ENCODE measurements at places on chromosomes 3 and 15.

- DNase-seq, result no peak
Observed at GRCh38 chr15:63663906-63664305, 66.7 kb downstream of the FBXL22 start.

DNA sequence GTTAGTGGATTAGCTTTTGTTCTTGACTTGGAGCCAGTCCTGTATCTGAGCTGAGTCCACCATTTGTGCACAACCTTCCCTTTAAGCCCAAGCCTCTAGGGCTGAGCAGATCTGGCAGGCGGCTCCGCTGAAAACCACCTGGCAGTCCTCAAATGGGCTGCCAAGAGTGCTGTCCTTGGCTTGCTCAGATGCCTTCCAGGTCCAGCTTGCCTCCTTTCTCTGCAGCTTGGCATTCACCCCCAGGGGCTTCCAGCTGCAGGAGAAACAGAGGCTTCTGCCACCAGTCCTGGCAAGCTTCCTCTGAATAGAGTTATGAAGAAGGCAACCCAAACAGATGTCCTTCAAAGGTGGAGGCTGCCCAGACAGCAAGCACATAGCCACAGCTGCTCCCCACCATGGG is 96.7 kb downstream of the LRTM1 start:
- no peak for DNase-seq

GRCh38 chr15:50108461-50108860 is 10.6 kb downstream of the ATP8B4 start:
- no peak for DNase-seq

- no peak for DNase-seq
Observed at GRCh38 chr3:186979852-186980251, 49.5 kb downstream of the ST6GAL1 start.

DNA sequence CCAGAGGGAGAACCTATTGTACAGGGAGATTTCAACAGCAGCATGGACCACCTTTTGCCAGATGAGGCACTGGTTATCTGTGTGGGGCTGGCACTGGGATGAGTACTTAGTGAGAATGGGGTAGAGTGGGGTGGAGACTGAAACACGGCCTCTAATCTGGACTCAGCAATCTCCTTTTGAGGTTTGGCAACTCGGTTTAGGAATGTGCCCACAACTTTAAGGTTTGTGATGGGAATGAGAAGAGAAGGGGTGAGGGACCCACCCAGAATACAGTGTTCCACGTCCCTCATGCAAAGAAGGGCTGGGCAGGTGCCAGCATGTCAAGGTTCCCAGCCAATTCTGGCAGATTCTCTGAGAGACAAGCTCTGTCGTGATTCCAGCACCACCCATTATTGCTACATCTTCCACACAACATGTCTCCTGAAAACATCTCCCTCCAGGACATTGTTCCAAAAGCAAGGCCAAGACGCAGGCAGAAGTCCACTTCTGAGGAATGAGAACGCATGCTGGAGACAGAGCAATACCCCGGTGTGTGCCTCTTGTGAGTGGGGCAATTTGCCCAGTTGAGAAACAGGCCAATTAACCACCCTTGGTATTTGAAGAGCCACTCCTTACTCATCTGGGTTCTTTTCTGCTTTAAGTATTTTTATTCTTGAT is 37.5 kb upstream of the CCR4 start:
- peak; percentile 65 for DNase-seq

GRCh38 chr15:70382762-70383458 is 285.2 kb upstream of the TLE3 start:
- DNase-seq, result no peak

DNA sequence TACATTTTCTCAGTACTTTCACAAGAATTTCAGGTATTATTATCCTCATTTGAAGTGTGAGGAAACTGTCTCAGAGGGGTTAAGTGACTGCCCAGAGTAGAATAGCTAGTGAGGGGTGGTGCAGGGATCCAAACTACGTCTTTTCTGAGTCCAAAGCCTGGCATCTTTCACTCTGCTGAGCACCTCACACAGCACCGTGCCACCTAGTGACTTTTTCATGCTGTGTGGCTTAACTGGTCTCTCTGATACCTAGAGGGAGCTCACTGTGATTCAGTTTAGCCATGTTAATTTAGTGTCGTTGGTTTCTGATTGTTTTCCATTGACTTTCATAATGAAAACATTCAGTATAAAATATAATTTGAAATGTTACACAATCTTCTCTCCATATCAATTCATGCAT is 91.4 kb upstream of the NLGN1 start:
- DNase-seq, result no peak

GRCh38 chr3:190855151-190855550 is 7.3 kb downstream of the GMNC start:
- no peak for DNase-seq

DNA sequence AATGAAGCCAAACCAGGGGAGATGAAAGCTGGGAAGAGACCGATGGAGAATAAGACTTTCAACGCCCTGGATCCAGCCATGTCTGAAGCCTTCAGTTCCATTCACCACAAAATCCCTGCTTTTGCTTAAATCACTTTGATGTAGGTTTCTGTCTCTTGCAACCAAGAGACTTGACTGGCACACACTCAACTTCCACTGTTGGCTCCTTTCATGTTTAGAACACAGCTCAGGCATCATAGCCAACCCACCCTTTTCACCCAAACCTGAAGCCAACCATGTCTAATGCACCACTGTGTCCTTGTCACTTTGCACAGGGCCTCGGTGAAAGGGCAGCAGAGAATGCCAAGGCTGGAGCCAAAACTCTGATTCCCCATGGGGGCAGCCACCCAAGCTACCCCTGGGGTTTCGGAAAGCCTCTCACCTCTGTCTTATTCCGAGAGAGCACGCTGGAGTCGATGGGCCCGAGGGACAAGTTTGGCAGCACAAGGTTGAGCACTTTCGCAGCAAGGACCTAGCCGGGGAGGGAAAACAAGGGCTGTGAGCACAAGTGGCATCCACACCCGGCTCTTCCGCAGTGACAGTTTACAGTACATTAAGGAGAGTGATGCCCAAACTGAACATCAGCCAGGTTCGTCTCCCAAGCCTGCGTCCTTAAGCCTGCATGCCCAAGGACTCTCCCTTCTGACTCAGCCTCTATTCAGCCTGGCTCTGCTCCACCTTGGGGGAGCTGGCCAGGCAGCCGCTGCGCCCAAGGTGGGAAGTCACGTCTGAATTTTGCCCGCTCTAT is 37.6 kb downstream of the ABTB1 start:
- DNase-seq, result no peak

DNA sequence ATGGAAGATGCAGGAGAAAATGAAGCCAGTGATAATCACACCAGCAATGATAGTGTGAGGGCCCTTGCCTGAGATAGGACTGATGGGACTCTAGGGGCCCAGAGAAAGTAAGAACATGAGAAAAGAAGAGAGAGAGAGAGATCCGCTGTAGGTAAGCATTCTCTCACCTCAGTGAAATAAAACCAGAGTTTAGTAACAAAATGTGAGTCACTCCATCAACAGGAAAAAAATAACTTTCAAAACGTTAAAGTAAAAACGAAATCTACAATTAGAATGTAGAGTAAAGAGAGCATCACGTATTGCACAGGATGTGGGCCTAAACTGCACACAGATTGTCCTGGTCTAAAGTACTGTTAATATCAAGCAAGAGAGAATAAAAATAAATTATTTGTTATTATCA is 6.8 kb upstream of the PRSS50 start:
- DNase-seq, result no peak

- DNase-seq, result no peak
Observed at GRCh38 chr3:179949412-179949811, 87.3 kb downstream of the PEX5L start.

- no peak for DNase-seq
Observed at GRCh38 chr3:78087134-78087533, 1047.2 kb downstream of the ROBO2 start.

- DNase-seq, result no peak
Observed at GRCh38 chr3:112736386-112736785, 95.4 kb upstream of the CCDC80 start.

- DNase-seq, result no peak
Observed at GRCh38 chr3:125356140-125357026, 18.7 kb downstream of the ZNF148 start.

- no peak for DNase-seq
Observed at GRCh38 chr15:36370051-36370730, 209.2 kb upstream of the CDIN1 start.

GRCh38 chr3:68032209-68032608 is 377.8 kb upstream of the SUCLG2 start:
- DNase-seq, result no peak

GRCh38 chr3:131216330-131216729 is 165.2 kb upstream of the NUDT16 start:
- no peak for DNase-seq

- peak; percentile 7 for DNase-seq
Observed at GRCh38 chr3:142022381-142022780, 127.0 kb downstream of the TFDP2 start.

- no peak for DNase-seq
Observed at GRCh38 chr3:53823956-53824657, 22.1 kb downstream of the CHDH start.

- DNase-seq, result peak; percentile 99
Observed at GRCh38 chr3:136994772-136995516, 37.2 kb downstream of the IL20RB start.

- no peak for DNase-seq
Observed at GRCh38 chr15:59290295-59291212, 82.1 kb downstream of the MYO1E start.

DNA sequence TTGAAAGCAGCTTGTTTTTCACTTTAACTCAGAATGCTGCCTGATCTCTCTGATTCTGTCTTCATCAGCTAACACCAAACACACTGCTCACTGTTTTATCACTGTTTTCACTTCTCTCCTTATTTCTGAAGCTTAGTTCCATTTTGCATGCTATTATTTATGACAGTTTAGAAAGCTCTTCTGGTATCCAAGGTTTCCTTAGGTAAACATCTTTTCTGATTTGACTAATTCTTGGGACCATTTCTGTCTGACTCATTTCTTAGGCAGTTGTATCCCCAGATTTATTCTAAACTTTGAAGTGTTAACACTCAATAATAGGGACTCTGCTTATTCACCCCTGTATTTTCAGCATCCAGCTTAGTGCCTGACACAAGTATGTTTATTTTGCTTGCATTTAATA is 167.7 kb downstream of the BCHE start:
- no peak for DNase-seq

DNA sequence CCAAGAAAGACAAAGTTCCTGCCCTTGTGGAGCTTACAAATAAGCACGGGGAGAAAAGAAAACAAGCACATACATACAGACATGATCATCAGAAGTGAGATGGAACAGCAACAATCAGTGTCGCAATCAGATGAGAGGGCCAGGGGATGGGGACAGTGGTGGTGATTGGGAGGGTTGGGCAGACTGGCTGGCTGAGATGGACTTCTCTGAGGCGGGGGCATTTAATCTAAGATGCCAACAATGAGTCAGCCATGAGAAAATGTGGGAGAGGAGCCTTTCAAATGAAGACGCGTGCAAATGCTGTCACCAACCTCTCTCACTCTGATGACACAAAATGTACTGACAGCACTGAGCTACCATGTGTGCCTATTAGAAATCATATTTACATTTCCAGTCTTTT is 81.4 kb downstream of the NCEH1 start:
- DNase-seq, result peak; percentile 39

DNA sequence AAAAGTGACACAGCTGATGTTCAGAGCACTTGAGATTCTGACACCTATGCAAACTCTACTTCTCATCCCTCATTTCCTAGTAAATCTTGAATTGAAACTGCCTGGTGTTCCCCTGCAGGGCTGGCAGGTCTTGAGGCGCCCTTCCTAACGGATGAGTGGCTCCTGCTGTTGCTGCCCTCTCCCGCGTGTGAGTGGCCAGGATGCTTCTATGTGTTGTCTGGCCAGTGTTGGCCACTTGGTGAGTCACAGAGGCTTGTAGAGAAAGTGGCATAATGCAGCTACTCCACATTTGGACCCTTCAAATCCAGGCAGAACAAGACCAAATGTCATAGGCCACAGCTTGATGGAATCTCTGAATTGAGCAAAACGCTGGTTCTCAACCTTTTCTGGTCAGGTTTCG is 63.6 kb downstream of the MOBP start:
- peak; percentile 17 for DNase-seq

GRCh38 chr3:141972399-141972798 is 96.0 kb downstream of the ATP1B3 start:
- peak; percentile 20 for DNase-seq

DNA sequence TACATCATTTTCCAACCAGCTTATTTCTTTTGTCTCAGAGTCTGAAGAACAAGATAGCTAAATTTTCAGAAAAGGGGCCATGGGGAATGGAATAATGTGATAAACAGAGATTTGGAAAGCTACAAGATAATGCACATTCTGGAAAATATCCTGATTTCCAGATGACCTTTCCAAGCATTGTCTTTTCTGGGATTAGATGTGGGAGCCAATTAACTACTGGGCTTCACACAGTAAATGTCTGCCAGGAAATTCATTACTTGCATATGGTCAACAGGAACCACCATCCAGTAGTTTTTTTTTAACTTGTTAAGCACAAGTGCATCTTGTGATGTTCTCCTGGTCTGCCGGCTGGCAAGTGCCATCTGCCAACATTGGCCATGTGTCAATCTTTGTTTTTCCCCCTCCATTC is 131.1 kb upstream of the BFSP2 start:
- DNase-seq, result no peak

DNA sequence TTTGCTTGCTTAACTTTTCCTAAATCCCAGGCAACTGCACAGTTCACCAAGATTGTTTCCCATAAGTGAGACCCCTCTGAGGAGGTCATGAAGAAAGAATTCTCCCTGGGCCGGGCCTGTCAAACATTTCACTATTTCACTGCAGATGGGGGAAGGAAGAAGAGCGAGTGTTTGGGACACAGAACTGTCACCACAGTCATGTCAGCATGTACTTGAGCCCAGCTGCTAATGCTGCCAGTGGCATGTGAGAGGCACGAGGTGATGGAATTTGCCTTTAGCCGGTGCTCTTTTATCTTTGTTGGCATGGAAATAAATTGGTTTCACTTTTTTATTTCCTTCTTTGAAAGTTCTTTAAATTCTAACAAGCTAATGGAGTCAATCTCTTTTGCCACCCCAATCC is 277.9 kb upstream of the GADL1 start:
- DNase-seq, result no peak

DNA sequence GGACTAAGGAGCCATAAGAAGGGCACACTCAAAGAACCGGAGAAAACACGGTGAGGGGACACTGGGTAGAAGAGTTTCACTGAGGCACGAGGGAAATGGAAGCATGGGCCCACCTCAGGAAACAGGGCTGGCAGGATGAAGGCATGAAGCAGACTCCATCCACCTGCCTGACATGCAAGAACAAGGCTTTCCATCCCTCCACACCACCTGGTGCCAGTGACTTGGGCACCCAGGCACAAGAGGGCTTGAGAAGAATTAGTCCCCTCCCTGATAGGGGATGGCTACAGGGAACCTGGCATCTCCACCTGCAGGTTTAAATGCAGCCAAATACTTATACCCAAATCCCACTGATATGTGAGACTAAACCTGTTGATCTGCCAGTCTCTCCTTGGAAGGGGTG is 38.9 kb upstream of the PPP2R3A start:
- no peak for DNase-seq

- no peak for DNase-seq
Observed at GRCh38 chr15:51677021-51677420, 4.3 kb upstream of the SCG3 start.

DNA sequence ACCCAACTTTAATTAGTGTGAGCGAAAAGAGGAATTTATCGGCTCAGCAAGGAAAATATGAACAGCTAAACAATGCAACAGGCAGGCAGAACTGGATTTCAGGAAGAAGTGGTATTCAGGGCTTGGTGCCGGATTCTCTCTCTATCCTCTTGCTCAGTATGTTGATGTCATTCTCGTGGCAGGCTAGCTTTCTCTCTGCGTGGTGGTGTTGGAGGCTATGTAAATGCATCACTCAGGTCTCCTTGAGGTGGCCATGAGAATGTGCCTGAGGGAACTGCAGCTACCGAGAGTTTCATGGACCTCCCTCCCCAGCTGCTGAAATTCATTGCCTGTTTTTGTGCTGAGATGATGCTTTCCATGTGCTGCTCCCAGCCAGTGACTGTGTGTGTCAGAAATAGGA is 18.3 kb upstream of the SYN2 start:
- no peak for DNase-seq

All from fibroblast of pulmonary artery (primary cell).